Memory B cell (primary cell): ENCODE measurements at places on chromosomes 4 and X.

DNA sequence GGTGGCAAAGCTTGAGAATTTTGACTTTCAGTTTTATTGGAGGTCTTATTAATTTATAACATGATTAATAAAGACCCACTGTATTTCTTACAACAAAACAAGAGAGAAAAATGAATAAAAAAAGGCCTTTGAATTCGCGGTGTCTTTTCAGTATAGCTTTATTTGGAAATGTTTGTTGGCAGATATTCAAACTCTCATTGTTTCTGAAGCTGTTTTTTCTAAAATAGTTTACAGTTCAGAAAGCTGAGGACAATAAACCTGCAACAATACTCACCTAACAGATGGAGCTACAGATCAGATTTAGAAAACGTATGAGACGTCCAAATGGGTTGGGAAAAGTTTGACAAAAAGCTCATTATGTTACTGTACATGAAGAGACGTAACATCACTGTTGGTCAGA, 2.4 kb upstream of the SPARCL1 start:
- no peak for DNase-seq

DNA sequence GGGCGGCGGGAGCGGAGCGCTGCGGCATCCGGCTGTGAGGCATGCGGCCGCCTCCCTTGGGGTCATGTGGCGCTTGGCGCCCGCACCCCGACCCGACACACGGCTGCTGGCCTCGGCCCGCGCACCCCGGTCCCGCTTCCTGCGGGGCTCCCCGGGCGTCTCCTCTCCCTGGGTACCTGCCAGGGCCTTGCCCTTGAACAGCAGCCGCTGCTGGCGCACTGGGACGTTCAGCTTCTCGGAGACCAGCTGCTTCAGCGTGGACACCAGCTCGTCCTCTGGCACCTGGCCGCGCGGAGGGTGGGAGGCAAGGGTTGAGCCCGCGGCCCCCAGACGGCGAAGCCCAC, 391 bp downstream of the UBL4A start:
- DNase-seq = no peak

DNA sequence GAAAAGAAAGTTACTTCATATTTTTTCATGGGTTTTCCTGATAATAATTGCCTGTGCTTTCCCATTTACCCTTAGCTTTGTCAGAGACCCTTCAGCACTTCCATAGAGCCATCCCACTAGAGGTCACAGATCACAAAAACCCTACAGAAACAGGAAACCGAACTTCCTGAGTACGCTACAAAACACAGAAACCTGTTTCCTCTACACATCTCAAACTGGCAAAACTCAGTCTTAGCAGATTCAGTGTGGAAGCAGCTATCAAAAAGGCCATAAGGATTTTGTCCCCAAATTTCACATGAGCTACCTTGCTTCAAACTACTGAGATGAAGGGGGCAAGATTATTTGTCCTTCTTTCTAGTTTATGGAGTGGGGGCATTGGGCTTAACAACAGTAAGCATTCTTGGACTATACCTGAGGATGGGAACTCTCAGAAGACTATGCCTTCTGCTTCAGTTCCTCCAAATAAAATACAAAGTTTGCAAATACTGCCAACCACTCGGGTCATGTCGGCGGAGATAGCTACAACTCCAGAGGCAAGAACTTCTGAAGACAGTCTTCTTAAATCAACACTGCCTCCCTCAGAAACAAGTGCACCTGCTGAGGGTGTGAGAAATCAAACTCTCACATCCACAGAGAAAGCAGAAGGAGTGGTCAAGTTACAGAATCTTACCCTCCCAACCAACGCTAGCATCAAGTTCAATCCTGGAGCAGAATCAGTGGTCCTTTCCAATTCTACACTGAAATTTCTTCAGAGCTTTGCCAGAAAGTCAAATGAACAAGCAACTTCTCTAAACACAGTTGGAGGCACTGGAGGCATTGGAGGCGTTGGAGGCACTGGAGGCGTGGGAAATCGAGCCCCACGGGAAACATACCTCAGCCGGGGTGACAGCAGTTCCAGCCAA, at the start of gene MMRN1:
Gene MMRN1, plus strand, starts transcription at position 206 of the 902 bp plus-strand sequence. Its CDS starts 118 bp downstream, at position 324.
- DNase-seq = no peak

GRCh38 chrX:16579517-16579916, 70.4 kb upstream of the S100G start:
- DNase-seq = no peak

DNA sequence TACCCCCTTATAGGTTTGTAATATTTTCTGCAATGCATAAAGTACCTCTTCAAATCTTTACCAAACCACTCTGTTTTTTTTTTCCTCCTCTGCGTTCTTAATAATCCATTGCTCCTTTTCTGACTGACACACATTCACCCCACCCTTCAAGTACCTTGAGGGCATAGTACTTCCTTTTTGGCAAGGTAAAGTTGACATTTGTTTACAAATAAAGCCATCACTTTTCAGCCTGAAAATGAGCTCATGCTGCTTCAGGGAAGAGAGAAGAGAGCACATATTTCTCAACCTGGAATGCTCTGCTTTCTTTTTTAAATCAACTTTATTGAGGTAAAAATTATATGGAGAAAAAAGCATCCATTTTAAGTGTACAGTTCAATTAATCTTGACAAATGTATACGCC, 113.9 kb downstream of the AGTR2 start:
- DNase-seq = no peak
